ENCODE measurements at places on chromosomes 4 and X. TPM values are rescaled to one million over a fixed set of nuclear protein-coding genes. Genes with fewer than 3 reads are reported as not detected.

- no peak for DNase-seq
Measured at GRCh38 chrX:131288188-131288587, 918 bp downstream of the IGSF1 start.

- no peak for DNase-seq
Measured at GRCh38 chr4:152117520-152117919, 356.7 kb upstream of the GATB start.

Gene CSAG3
- polyA plus RNA-seq = not detected

DNA sequence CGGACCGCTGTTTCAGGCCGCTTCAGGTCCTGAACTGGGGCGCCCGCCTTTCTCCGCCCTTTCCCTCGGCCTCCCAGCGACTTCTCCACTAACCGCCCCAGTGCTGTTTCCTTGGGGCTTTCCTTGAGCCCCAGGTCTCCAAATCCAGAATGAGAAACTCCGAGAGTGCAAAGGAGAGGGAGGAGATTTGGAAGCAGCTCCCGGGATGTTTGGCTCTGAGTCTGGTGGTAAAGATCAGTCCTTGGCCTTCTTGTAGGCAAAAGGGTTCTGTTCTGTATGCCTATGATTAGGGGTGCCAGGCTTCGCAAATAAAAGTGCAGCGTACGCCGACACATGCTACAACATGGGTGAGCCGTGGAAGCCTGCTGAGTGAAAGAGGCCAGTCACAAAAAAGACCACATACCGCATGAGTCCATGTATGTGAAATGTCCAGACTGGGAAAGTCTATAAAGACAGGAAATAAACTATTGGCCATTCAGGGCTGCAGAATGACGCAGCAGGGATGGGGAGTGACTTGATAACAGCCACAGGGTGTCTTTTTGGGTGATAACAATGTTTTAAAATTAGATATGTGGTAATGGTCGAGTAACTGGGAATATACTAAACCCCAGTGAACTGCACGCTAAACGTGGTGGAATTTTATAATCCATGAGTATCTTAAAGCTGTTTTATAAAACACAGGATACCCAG, 99.8 kb downstream of the TRAPPC11 start:
- DNase-seq = no peak

Gene SUPT20HL2
- polyA plus RNA-seq = not detected

Gene BST1
- 0.50 TPM for polyA plus RNA-seq

Gene ADAM29
- polyA plus RNA-seq = not detected

DNA sequence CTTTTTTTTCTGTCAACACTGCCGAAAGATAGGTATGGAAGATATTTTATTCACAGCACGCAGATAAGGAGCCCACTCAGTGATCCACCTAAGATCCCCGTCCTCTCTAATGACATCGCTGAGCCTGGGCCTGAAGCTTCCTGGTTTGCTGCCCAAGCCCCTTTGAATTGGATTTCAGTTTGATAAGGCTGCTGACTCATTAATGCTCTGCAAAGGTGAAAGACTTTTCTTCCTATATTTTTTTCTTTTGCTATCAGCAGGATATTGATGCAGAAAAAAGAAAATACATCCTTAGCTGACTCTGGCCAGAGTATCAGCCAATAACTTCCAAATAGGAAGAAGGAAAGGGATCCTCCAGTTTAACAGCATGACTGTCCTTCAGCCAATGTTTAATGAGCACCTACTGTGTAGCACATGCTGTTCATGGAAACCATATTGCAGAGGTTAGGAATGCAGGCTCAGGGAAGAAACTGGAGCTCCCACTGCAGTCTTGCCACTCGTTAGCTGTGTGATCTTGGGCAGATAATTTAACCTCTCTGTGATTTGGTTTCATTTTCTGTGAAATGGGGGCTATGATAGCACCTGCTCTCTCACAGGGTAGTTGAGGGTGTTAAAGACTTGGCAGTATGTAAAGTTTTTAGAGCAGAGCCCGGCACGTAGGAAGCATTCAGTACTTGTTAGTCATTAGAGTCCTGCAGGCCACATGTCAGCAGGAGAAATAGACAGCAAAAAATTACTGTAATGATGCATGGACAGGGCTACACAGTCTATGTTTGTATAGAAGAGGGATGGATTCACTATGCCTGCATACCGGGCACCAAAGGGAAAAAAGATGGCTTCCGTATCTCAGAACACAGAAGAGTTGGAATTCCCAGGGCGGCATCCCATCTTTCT, 39.3 kb downstream of the EVC start:
- DNase-seq = no peak

Gene NALF2
- 0.05 TPM for polyA plus RNA-seq

Gene SLC34A2
- polyA plus RNA-seq = 0.08 TPM

GRCh38 chr4:81422595-81422994, 49.1 kb downstream of the RASGEF1B start:
- DNase-seq = no peak

Gene AKAP4
- not detected for polyA plus RNA-seq

DNA sequence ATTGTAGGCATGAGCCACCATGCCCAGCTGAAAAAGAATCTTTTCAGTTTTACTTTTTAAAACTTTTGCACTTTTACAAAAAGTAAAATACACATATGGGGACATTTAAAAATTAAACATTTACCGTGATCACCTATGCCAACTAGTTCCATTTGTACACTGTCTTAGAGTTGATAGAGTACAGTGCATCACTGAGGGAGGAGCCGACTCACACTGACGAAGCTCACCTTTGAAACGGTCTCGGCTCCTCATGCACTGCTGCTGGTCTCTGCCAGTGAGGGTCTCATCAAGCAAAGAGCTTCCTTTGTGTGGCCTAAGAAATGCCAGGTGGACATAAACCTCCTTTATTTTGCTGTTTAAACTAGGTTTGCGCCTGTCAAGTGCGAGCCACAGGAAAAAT, 50.0 kb downstream of the GRK4 start:
- DNase-seq = no peak

DNA sequence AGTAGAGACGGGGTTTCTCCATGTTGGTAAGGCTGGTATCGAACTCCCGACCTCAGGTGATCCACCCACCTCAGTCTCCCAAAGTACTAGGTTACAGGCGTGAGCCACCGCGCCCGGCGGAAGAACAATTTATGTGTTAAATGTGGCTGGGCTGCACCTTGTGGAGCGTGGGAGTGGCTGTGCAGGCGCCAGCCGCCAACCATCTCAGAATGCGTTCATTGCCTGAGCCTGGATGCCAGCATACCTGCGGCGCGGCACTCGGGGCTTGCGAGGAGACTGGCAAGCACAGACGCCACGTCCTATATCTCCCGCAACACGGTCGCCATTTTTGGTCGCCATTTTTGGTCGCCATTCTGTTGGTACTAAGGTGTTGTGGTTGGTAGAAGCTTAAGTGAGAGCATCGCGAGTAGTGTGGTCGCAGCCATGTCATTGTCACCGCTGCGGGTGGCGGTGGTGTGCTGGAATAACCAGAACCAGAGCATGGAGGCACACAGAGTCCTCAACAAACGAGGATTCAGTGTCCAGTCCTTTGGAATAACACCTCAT, 193.6 kb upstream of the HTR2C start:
- no peak for DNase-seq

- no peak for DNase-seq
Measured at GRCh38 chr4:123838474-123838873, 441.9 kb downstream of the SPRY1 start.

Gene GLRA2
- polyA plus RNA-seq = not detected

- DNase-seq = no peak
Measured at GRCh38 chr4:88827442-88827841, 129.8 kb upstream of the NAP1L5 start.

Gene FMR1NB
- polyA plus RNA-seq = not detected

DNA sequence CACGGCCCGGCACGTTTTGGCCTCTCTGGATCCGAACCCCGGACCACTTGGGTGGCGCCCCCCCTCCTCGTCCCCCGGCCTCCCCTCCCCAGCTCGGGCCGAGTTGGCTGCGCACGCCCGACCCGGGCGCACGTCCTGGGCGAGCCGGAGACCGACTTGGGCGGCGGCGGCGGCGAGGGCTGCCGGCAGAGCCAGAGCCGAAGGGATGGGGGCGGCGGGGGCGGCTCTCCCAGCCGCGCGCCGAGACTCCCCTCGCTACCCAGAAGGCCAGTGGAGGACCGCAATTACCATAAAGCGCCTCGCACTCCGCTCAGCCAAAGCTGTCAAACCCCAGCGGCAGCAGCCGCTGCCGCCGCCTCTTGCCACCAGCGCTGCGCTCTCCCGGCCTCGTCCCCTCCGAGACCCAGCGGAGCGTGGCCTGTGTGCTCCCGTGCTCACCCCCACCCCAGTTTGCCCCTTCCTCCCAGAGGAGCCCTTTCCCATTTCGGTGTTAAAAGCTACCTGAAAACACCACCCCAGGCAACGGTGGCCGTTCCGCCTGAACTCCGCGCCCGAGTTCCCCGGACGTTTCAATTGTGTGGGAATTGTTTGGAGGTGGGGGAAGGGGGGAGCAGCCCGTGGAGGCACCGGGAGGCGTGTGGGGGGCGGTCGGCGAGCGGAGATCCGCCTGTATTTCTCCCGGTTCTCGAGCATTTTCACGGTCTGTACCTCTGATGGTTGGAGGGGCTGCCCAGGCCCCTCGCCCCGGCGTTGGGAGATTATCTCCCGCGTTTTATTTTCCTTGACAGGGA, 701 bp upstream of the BCOR start:
- peak; percentile 47 for DNase-seq

- DNase-seq = no peak
Measured at GRCh38 chr4:137454767-137455166, 77.5 kb downstream of the PCDH18 start.

GRCh38 chr4:20486433-20486832, 213.8 kb upstream of the PACRGL start:
- no peak for DNase-seq

Gene TAF7L
- polyA plus RNA-seq = not detected

DNA sequence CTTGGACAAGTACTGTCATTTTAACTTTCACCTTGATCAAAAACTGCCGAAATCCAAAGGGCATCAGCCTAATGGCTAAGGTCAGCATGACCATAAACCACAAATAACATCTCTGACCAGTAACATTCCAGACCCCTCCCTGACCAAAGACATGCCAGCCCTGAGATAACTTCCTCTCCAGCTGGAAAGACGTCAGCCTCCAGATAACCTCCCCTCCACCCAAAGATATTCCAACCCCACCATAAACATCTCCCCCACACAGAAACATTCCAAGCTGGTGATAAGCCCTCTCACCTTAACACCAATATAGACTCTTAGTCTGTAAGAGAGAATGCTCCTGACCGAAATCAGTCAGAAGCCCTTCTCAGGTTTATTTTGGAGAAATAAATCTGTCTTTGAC, 7.4 kb downstream of the PPP1R2C start:
- no peak for DNase-seq

GRCh38 chr4:177235026-177235425, 74.6 kb upstream of the NEIL3 start:
- DNase-seq = peak; percentile 55

Gene SCD5
- polyA plus RNA-seq = 23.3 TPM

- no peak for DNase-seq
Measured at GRCh38 chr4:168037676-168038075, 54.7 kb upstream of the ANXA10 start.

GRCh38 chr4:115360431-115360830, 247.0 kb upstream of the NDST4 start:
- peak; percentile 5 for DNase-seq

- DNase-seq = peak; percentile 78
Measured at GRCh38 chrX:49166914-49167739, 4.6 kb downstream of the MAGIX start.

GRCh38 chrX:54865208-54865607, 55.4 kb upstream of the TRO start:
- no peak for DNase-seq

Gene TLR10
- not detected for polyA plus RNA-seq

GRCh38 chrX:24204331-24204730, 54.8 kb downstream of the ZFX start:
- DNase-seq = peak; percentile 15

Gene FRAS1
- polyA plus RNA-seq = 5.2 TPM

DNA sequence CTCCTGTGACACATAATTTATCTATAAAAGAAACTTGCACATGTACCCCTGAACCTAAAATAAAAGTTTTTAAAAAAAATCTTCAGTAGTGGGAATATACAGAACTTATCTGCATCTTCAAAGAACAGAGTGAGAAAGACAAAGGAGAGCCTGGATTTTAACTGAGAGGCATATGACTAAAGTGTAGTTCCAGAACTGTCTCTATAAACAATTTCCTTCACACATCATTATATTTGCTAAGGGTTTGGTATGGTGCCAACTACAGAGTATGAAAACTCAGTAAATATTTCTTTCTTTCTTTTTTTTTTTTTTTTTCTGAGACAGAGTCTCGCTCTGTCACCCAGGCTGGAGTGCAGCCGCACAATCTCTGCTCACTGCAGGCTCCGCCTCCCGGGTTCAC, 49.9 kb upstream of the NFKB1 start:
- DNase-seq = no peak

GRCh38 chr4:76873495-76873894, 24.4 kb downstream of the SOWAHB start:
- no peak for DNase-seq

- DNase-seq = no peak
Measured at GRCh38 chr4:134345244-134345643, 143.7 kb upstream of the PABPC4L start.

Gene RHOXF2B
- polyA plus RNA-seq = not detected

- DNase-seq = no peak
Measured at GRCh38 chr4:3623106-3623505, 90.9 kb upstream of the LRPAP1 start.

DNA sequence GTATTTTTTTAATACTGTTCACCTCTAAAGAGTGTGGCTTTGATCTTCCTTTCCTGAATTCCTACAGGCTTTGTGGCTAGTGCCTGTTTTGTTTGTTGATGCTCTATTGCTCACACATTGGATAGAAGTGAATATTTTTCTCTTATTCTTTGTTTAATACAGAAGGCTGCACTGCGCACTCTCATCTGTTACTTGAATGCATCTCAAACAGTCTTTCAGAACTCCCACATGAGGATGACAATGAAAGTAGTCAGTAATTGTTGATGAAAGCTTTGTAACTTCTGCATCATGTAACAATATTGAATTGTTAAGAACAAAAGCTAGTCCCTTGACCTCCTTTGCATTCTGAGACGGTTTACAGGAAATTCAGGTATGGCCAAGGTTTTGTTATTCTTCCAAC, 29.1 kb upstream of the GALNT7 start:
- no peak for DNase-seq

DNA sequence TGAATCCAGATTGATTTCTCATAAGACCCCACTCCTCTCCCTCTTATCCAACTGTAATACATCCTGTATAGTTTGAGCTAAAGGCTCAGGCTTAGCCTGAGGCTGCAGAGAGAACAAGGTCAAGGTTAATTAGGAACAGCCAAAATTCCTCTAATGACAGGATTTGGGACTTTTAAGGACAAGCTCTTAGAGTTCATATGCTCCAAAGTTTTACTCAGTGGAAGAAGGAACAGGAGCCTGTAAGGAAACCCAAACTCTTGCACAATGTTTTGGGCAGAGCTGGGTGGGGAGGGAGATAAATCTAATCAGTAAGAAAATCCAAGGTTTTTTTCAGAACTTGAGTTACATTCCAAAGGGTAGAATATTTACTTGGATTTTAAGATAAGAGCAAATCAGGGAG, 238.8 kb downstream of the QDPR start:
- DNase-seq = no peak

Gene TMEM154
- polyA plus RNA-seq = 22.9 TPM

GRCh38 chr4:158778712-158779111, 9.9 kb downstream of the FNIP2 start:
- DNase-seq = no peak

Gene PABPC1L2A
- polyA plus RNA-seq = not detected

Data from mammary epithelial cell (primary cell).